Stimulated activated CD4-positive, alpha-beta T cell treated with anti-CD3 and anti-CD28 coated beads, TNF-alpha, amount 100 ng/mL, for 1 hour (primary cell): ENCODE measurements at places on chromosomes 4 and X.

- DNase-seq: no peak
Measured at GRCh38 chr4:152951348-152951747, 15.2 kb downstream of the FHDC1 start.

DNA sequence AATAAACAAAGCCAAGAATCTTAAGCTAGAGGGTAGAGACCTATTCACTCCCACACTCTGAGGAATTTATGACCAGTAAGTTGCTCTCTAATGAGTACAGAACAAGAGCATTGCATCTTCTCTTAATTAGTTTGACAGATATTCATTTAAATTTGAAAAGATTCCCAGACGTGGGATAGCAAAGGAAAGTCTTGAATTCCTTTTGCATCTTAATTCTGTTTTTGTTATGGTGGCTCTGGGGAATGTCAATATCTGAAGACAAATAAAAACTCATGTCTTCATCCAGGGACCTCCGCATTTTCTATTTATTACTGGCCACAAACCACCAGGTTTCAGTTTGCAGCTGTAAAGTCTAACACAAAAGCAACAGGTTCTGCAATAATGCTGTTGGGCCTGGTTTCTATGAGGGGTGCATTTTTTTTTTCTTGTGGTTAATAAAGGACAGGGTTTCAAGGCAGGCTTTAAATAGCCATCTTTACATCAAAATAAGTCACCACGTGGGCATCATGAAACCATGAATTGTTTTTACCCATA lies 172.3 kb downstream of the SHROOM3 start:
- DNase-seq: no peak

DNA sequence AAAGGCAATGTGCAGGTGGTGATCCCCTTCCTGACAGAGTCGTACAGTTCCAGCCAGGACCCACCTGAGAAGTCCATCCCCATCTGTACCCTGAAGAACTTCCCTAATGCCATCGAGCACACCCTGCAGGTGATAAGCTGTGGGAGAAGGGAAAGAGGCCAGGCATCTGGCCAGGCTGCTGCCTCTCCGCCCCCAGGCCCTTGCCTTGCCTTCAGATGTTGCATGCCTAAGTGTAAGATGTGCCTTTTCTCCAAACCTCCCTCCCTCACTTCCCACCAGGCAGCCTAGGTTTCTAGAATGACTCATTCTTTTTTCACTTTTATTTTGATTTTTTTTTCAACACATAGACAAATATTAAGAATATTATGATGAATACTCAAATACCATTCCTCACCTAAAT lies 12.2 kb upstream of the CDK16 start:
- no peak for DNase-seq

DNA sequence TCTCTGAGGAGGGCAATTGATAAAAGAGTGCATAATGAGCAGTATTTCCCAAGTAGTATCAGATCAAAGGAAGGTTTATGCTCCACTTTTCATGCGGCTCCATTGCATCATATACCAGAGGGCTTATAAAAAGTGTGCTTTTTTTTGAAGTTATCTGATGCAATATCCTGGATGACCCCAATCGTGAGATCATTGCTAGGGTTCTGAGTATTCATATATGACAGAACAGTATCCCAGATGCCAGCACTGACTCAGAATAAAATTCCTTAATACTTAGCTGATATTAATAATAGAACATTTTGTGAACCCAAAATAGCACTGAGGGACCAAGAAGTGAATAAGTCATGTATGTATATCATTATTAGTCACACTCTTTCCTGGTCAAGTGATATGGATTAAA lies 945.5 kb upstream of the AGA start:
- no peak for DNase-seq

GRCh38 chr4:69546134-69546765 lies 50.5 kb upstream of the UGT2B4 start:
- DNase-seq: no peak

GRCh38 chr4:164935363-164935762 lies 42.1 kb downstream of the TRIM61 start:
- DNase-seq: no peak

GRCh38 chr4:80173841-80174240 lies 23.5 kb upstream of the PRDM8 start:
- no peak for DNase-seq

DNA sequence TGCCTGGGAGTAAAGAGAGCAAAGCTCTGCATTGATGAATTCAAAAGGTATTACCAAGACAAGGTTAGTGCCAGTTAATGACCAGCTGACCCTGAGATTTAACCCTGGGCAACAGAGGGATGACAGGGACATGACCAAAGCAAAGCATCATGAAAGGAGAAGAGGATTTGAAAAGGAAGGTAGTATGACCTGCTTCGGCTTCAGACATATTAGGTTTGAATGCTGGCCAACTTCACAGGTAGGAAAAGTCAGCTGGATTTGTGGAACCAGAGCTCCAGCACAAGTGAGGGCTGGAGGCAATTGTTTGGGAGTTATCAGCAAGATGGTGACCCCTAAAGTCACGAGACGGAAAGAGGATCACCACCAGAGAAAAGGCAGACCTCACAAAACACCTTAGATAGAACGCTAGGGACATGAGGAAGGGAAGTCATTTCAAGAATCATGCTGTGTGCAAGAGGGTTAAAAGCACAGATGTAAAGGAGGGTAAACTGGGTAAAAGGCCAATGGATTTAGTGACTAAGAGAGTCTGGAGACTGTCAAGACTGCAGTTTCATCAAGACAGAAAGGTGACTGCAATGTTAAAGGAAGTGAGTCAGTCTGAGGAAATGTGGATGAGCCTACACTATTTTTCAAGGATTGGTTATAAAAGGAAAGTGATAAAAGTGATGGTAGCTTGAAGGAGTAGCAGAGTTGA lies 45.6 kb downstream of the SH3RF1 start:
- no peak for DNase-seq
